ENCODE measurements at places on chromosomes 6 and 20. TPM values are rescaled to one million over a fixed set of nuclear protein-coding genes. Genes with fewer than 3 reads are reported as not detected.

GRCh38 chr20:39188266-39188765 is 226.2 kb downstream of the DHX35 start:
- no peak for DNase-seq

- DNase-seq = no peak
Measured at GRCh38 chr6:29872791-29873190, 45.2 kb downstream of the HLA-G start.

DNA sequence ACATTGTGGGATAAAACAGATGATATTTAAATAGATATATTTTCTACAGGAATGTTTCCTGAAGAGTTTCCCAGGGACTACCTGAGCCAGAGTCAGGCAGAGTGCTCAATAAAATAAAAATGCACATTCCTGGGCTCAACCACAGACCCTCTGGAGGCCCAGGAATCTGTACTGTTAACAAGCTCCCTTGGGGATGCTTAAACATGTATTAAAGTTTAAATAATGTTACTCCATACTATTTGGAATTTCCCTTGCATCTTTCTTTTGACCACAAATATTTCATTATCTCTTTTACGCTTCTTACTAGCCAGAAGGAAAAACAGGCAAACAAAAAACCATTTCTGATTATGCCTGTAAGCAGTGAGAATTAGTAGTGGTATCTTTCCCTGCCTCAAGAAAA is 42.3 kb downstream of the GPR63 start:
- no peak for DNase-seq

DNA sequence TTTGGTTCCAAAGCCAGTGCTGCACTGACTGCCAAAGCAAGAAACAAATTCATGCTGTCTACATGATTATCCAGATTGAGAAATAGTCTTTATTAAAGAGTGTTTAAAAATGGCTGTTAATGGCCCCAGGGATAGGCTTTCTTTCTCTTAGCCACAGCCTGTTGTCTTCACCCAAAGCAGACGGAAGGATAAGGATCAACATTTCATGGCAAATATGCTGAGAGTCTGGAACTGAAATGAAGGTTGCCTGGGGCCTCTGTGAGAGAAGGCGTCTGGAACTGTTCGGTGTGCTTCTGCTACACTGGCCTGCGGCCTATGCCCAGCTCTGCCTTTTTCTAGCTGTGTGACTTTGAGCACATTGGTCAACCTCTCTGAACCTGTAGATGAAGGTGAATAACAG is 373.0 kb upstream of the ZFP64 start:
- no peak for DNase-seq

DNA sequence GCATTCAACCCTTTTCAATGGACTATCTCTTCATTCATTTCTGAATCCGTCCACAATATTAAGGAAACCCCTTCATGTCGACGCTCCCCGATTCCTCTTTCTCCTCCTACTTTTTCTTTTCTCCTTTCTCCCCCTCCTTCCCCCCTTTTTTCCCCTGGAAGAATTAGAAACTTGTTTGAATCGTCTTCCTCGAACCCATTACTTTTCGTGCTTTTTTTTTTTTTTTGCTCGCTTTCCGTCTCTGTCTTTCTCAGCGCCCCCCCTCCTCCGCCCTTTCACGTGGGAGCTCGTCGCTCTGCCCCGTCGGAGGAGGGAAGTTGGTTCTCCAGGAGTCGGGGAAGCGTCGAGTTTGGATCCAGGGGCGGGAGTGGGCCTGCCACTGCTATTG is 2.3 kb upstream of the NKX2-2 start:
- no peak for DNase-seq

GRCh38 chr6:11350294-11350693 is 117.8 kb upstream of the NEDD9 start:
- no peak for DNase-seq

- no peak for DNase-seq
Measured at GRCh38 chr6:81683912-81684311, 68.6 kb downstream of the TENT5A start.

DNA sequence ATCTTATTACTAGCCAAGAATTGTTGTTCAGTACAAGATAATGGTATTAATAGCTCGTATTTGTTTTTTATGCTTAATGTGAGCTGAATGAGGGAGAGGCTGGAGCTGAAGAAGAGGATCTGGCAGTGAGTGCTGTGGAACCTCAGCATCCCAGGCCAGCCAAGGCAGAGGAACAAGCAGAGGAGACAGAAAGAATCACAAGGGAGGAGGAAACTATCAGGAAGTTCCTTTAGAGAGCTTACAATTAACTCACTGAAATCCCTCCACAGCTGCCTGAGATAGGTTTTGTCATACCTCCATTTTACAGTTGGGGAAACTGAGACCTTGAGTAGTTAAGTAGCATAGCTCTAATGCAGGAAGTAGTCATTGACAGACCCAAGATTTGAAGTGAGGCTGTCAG is 39.9 kb upstream of the TULP4 start:
- no peak for DNase-seq

DNA sequence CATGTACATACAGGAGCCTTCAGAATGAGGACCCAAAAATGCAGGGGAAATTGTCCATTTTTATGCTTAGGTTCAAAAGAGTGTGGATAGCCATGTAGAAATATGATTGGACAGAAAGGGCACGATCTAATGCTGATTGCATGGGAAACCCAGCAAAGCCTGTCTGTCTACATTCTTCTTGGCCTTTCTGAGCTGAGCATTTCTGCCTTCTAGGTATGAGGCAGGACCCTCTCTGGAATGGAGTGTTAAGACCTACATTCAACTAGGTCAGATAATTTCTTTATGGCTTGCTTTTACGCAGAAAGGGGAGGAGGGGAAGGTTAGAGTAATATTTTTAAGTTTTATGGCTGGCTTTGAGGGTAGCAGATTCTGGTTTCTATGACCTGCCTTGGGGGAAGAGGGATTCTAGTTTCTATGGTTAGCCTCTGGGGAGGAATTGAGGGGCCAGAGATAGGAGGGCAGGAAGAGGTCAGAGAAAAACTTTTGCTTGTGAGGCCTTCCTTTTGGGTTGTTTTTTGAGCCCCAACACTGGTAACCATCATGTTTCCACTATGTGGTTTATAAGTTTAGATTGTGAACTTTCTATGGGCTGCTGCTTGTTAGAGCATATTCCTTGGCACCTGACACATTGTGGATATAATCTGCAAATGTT is 63.5 kb downstream of the LYRM2 start:
- DNase-seq = no peak

GRCh38 chr20:17431621-17432364 is 99.4 kb downstream of the BFSP1 start:
- peak; percentile 28 for DNase-seq

GRCh38 chr6:77089776-77090175 is 373.5 kb downstream of the HTR1B start:
- DNase-seq = no peak

Gene ANKEF1
- total RNA-seq = 3.5 TPM

Gene DDX43
- 0.44 TPM for total RNA-seq

Gene KIAA1755
- total RNA-seq = not detected
